ENCODE measurements at places on chromosomes 6 and 20.

- no peak for DNase-seq
These were observed 20.1 kb upstream of the MTCL3 start for GRCh38 chr6:127539272-127539671.

GRCh38 chr20:32586291-32586690 lies 1.2 kb upstream of the NOL4L start:
- no peak for DNase-seq

GRCh38 chr6:167094436-167094819 lies 28.5 kb upstream of the CCR6 start:
- no peak for DNase-seq

DNA sequence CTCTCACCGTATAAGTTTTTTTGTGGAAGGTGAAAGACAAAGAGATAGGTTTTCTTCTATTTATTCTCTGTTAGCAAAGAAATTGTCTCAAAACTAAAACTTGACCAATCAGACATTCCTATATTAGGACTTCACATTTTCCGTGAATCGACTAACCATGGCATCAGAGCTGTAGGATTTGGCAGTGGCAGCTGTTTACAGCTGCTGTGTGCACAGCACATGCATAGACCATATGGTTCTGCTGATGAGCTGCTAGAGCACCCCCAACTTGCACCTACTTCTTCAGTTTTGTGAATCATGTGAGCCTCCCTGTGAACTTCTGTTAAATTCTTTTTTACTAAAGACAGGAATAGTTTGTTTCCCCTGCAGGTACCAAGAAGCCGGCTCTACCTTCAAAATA lies 157.9 kb downstream of the RFX6 start:
- no peak for DNase-seq

DNA sequence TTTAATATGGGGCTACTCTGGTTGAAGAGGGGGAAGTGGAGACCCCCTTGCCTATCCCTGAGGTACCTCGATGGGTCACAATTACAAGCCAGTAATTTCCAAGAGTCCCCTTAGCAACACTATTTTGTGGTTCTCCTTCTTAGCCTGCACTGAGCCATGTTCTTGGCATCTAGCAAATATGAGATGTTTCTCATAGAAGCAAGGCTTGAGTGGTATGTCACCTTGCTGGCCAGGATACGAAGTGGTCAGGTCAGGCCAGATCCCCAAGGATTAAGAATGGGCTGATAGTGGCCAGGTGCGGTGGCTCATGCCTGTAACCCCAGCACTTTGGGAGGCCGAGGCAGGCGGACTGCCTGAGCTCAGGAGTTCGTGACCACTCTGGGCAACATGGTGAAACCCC lies 2.1 kb upstream of the GHRH start:
- no peak for DNase-seq

- peak; percentile 20 for DNase-seq
These were observed 23.8 kb downstream of the PRSS35 start for GRCh38 chr6:83536034-83536646.

DNA sequence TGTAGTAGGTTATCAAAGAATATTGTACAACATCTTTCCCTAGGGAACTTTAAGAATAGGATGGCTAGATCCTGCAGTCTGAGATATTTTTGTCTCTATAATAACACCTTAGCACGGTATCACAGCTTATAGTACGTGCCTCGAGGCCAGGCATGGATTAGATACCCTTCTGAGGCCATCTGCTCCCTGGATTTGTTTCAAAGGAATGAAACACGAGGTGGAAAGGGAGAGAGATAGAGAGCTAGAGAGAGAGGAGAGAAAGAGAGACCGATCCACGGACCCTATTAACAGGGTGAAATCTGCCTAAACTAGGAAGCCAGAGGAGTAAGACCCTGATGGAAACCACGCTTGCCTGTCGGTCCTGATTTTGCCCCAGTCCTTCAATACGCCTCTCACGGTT lies 92.5 kb downstream of the CD83 start:
- DNase-seq: no peak

GRCh38 chr6:155201461-155202226 lies 62.2 kb upstream of the CLDN20 start:
- DNase-seq: no peak

DNA sequence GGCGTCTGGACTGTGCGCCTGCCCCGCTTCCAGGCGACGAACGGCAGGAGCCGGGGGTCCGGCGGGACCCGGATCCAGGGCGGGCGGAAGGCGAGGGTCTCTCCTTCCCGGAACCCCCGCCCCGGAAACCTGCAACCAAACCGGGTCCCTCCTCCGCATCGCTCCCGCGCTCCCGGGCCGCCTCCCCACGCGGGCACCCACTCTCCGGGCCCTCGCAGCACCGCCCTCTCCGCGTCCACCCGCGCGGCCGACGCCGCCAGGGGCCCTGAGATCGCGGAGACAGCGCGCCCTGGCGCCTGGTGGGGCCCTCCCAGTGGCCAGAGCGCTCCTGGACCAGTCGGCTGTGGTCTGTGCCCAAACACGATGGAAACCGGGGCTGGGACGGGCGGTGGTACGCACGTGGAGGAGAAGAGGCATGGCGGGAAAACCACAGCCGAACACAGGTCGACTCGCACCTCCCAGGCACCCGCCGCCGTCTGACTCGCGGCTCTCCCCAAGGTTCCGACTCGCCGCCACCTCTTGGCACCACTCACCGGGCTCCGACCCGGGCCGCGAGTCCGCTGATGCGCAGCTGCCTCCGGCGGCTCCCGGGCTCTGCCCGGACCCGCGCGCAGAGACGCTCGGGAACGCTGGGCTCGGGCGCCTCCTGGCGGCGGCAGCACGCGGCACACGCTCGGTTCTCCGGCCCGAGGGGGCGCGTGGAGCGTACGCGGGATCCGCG lies 7.9 kb downstream of the NKX2-2 start:
- DNase-seq: no peak

- no peak for DNase-seq
These were observed 84.5 kb upstream of the RIN2 start for GRCh38 chr20:19673575-19673974.

DNA sequence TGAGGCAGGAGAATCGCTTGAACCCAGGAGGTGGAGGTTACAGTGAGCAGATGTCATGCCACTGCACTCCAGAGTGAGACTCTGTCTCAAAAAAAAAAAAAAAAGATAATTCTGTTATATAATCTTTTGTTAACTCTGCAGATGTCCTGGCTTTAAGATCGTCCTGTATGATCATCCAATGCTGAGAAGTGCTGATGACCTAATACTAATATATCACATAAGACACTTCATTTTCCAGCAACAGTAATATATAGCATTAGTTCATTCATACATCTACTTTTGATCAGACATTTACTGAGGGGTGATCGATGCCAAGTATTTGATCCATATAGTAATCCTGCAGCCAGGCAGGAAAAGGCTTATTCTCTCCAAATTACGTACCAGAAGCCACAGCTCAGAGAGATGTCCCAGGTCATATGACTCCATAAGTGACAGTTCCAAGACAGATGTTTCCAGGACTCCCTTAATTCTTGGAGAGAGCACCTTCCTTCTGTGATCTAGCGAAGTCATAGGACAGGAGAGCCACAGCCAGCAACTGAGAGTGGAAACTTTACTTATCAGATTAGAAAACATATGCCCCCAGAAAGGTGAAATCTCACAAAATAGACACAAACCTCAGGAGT lies 60.7 kb downstream of the SHLD1 start:
- DNase-seq: no peak

- peak; percentile 5 for DNase-seq
These were observed at the start of gene DLK2 for GRCh38 chr6:43455531-43456428. Gene DLK2, minus strand, starts transcription at chr6:43455548. Its CDS starts 723 bp downstream, at chr6:43454825.

GRCh38 chr6:18491308-18492045 lies 104.3 kb downstream of the RNF144B start:
- DNase-seq: no peak

DNA sequence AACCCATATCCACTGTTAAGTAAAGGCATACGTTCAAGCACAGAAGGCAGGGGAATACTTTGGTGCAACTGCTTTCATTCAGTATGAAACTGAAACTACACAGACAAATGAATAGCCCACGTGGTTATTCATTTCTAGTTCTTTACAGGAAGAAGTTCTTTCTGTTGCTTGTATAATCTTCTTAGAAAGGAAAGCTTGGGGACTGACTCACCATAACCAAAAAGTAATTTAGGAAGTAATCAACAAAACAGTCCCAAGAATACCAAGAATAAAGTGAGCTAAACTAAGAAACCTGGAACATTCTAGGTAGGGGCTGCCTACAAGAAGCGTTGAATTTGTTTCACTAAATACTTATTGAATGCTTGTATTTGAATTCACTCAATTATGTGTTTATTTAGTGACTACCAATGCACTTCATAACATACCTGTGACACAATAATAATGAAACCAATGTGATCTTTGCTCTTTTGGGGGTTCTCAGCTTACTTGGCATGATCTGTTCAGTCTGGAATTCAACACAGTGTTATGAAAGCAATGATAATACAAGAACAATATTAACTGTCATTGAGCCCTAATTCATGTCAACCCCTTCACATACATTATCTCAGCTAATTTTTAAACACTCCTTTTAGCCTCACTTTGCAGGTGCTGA lies 25.1 kb upstream of the KIAA0408 start:
- DNase-seq: no peak

DNA sequence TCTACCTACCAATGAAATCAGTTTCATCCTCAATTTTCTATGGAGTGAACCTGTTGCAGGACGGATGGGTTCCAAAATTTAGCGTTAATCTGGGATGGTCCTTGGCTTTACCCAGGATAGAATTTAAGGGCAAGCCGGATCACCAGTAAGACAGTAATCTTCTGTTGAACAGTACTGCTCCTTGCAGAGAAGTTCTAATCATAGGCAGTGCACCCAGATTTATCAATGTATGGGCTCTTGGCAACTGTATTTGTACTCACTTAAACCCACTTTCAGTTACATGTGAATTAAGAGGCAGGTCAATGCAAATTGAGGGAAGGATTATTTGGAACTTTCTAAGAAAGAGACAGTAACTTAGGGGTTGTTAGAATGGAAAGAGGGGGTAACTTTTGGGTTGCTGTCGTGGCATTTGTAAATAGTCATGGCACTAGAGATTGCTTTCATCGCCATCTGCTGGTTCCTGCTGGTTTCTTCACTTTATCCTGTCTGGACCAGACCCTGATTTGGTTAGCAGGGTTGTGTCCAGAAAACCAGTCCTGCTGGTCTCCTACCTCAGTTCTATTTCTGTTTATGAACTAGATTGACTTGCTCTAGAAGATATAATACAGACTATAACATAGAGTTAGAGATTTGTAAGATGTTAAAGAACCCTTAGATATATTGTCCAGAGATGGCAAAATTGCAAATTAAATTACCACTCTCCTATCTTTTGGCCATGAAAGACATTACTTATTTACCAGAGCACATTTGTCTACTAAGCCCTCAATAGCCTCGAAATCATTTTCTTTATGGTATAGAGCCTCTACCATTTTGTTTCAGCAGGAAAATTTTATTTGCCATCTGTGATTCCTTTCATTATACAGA lies 646.3 kb downstream of the UTRN start:
- no peak for DNase-seq

- no peak for DNase-seq
These were observed 8.1 kb upstream of the HINT3 start for GRCh38 chr6:125948455-125948854.

DNA sequence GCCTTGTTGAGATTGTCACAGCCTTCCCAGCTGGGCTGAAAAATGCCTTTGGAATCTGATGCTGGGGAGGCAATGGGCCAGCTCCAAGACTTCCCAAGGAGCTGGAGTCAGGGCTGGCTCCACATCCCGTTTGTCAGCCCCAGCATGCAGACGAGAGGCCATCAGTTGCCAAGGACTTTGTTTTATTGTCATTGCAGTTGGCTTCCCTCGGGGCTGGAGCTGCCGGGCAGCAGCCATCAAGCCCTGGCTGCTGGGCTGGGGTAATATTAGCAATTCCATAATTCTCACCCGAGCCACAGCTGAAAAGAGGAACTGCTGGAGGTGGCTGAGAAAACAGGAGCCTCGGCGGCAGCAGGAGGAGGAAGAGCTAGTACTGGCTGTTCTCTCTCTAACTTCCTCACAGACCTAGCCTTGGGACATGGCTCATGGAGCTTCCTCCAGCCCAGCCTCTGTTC lies 182.5 kb downstream of the CDC5L start:
- peak; percentile 16 for DNase-seq

DNA sequence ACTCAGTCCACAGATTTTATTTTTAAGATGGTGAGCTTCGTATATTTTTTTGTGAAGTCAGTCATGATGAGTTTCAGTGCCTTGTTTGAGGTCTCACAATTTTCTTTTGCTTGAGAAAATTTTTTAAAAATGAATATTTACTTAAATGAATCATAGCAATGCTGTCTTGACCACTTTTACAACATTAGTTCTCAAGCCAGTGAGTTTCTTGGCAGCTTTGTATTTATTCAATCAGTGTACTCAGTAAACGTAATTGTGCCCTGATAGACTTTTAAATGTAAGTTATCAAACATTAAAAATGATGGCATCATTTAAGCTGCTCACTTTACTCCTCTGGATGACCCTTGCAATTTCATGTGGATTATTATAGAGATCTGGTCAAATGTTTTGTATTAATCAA lies 261.4 kb downstream of the KHDC1L start:
- no peak for DNase-seq

- DNase-seq: no peak
These were observed 182.0 kb upstream of the CST7 start for GRCh38 chr20:24766826-24767622.

DNA sequence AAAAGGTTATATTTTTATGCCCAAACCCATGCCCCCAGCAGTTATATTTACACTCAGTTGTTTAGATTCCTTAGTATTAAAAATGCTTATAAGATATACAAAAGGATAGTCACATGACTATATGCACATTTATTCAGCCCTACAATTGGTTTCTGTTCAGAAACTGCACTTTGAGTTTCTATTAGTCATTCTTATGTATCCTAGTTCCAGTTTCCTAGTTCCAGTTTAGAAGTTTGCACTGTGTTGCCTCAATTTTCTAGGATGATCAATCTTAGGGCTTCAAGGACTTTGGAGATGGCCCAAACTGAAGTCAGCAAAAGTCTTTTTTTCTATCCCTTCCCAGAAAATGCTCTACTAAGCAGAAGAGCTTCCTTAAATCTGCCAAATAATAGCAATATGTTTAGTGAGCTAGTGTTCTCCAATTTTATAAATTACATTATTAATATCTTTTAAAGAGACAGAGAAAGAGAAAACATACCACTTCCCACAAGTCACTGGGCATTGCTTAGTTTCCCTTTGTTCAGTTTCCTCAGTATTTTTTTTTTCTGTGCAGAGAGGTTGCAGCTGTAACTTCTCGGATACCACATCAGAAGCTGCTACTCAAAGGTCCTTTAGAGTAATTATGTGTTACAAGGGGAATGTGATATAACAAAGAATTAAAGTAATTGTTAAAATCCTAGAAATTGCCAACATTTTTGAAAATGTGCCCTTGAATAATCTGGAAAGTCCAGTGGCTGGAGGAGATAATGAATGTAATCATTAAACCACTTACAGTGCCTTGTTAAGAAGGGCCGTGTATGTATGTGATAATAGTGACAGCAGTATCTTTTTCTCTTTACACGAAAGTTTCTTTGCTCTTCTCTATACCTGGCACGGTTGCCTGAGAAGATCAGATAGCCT lies 138.8 kb downstream of the KHDRBS2 start:
- DNase-seq: no peak

DNA sequence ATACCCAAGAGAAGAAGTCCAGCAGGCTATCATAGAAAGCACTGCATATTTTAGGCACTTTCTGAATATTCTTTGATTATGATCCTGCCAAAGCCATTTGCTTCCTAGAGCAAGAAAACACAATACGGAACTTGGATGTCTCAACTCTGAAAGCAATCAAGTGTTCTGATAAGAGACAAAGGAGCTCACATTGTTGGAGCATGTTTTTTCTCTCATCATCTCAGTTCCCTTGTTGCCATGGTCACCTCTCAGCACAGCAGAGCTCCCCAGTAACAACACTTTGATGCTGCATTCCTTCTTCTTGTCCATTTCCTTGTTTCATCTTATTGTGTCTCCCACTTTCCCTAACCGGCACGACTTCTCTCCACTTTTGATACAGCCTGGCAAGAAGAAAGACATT lies 168.7 kb upstream of the FUT9 start:
- DNase-seq: no peak

Measured in amniotic stem cell (primary cell).